ENCODE measurements at places on chromosomes 12 and 14. TPM values are rescaled to one million over a fixed set of nuclear protein-coding genes. Genes with fewer than 3 reads are reported as not detected.

GRCh38 chr12:120224304-120225199 is 23.6 kb upstream of the RPLP0 start:
- H3K4me1 ChIP-seq: peaks cover 22% of the 10 kb centered on the region
- H3K27ac ChIP-seq: peak overlapping the region; percentile 54

- H3K36me3 ChIP-seq: peaks cover 20% of the 10 kb centered on the region
- H3K4me3 ChIP-seq: peak overlapping the region; percentile 45
- H3K4me1 ChIP-seq: peaks cover 19% of the 10 kb centered on the region
- H3K27ac ChIP-seq: peak overlapping the region; percentile 80
Measured at GRCh38 chr14:89164168-89165073, 252.6 kb downstream of the FOXN3 start.

- no peaks in the 10 kb centered on the region for H3K4me1 ChIP-seq
- H3K4me3 ChIP-seq: no peak overlapping the region
- DNase-seq: no peak
- no peak overlapping the region for H3K27ac ChIP-seq
- no peaks in the 10 kb centered on the region for H3K27me3 ChIP-seq
- peaks cover 28% of the 10 kb centered on the region for H3K36me3 ChIP-seq
Measured at GRCh38 chr12:100043631-100044030, 58.9 kb upstream of the ANKS1B start.

- H3K27ac ChIP-seq: peak overlapping the region; percentile 95
- DNase-seq: peak; percentile 62
- H3K36me3 ChIP-seq: peaks cover 94% of the 10 kb centered on the region
- no peak overlapping the region for H3K4me3 ChIP-seq
Measured at GRCh38 chr12:53060064-53060720, 10.3 kb downstream of the TNS2 start.

Gene TNFAIP2
- total RNA-seq: 133 TPM

All from ascending aorta (tissue), 2 donors.